Transverse colon (tissue), 4 donors: ENCODE measurements at places on chromosomes 12 and 14. TPM values are rescaled to one million over a fixed set of nuclear protein-coding genes. Genes with fewer than 3 reads are reported as not detected.

The USP44 gene
- total RNA-seq, result not detected

The TMEM132D gene
- total RNA-seq, result not detected

The COX14 gene
- 68.4 TPM for total RNA-seq

GRCh38 chr14:88518592-88519512, 36.0 kb downstream of the PTPN21 start:
- DNase-seq, result no peak
- H3K4me3 ChIP-seq, result no peak overlapping the region
- no peak overlapping the region for H3K27ac ChIP-seq
- no peaks in the 10 kb centered on the region for H3K36me3 ChIP-seq
- H3K4me1 ChIP-seq, result peaks cover 38% of the 10 kb centered on the region

GRCh38 chr12:57099047-57099714, 10.3 kb downstream of the NAB2 start:
- no peaks in the 10 kb centered on the region for H3K27me3 ChIP-seq
- peaks cover 4% of the 10 kb centered on the region for H3K4me1 ChIP-seq
- no peak overlapping the region for H3K27ac ChIP-seq
- H3K36me3 ChIP-seq, result peaks cover 20% of the 10 kb centered on the region
- no peak for DNase-seq

DNA sequence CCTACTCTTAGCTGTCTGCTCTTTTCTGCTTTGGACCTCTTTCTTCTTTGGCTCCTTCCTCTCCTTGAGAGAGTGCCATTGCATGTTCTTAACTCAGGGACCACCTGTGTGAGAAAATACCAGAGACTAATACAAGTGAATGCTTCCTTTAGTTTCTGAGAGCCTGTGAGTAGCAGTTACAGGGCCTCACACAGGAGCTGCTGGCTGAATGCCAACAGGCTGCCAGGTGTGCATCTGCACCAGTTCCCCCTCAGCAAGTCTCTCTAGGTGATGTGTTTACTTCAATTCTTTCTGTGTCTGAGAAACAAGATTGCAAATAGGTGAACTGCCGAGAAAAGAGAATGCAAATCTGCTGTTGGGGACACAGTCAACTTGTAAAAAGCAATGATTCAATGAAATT, 108.2 kb downstream of the STXBP6 start:
- no peaks in the 10 kb centered on the region for H3K4me1 ChIP-seq
- H3K27ac ChIP-seq, result no peak overlapping the region
- peak; percentile 68 for DNase-seq
- no peak overlapping the region for H3K4me3 ChIP-seq

- no peaks in the 10 kb centered on the region for H3K27me3 ChIP-seq
- no peak overlapping the region for H3K27ac ChIP-seq
- no peaks in the 10 kb centered on the region for H3K4me1 ChIP-seq
- no peak overlapping the region for H3K4me3 ChIP-seq
- no peaks in the 10 kb centered on the region for H3K36me3 ChIP-seq
Measured at GRCh38 chr14:20219033-20219432, 4.5 kb upstream of the OR11H6 start.

The ETFBKMT gene
- total RNA-seq, result 0.40 TPM

- H3K4me3 ChIP-seq, result no peak overlapping the region
- H3K27ac ChIP-seq, result no peak overlapping the region
- no peak for DNase-seq
- peaks cover 4% of the 10 kb centered on the region for H3K4me1 ChIP-seq
- no peaks in the 10 kb centered on the region for H3K27me3 ChIP-seq
Measured at GRCh38 chr14:90604356-90604755, 207.5 kb downstream of the CALM1 start.

DNA sequence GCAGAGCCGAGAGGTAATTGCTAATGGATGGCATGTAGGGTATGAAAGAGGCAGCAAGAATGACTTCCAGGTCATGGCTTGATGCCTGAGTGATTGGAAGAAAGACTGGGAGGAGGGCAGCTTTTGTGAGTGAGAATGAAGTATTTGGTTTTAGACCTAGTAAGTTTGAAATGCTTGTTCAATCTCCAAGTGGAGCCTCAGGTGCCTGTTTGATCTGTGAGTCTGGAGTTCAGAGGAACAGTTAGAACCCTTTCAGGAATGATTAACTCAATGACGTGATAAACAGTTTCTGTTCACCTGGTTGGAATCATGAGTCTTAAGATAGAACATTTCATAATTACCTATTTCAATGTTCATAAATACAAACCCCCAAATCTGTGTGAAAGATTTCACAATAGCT, 10.4 kb downstream of the KCNJ8 start:
- H3K36me3 ChIP-seq, result no peaks in the 10 kb centered on the region
- no peaks in the 10 kb centered on the region for H3K27me3 ChIP-seq
- no peaks in the 10 kb centered on the region for H3K4me1 ChIP-seq
- H3K27ac ChIP-seq, result no peak overlapping the region
- no peak overlapping the region for H3K4me3 ChIP-seq

- DNase-seq, result no peak
- peak overlapping the region; percentile 50 for H3K27ac ChIP-seq
- no peak overlapping the region for H3K4me3 ChIP-seq
Measured at GRCh38 chr12:92134638-92135274, 10.9 kb downstream of the BTG1 start.

The LUM gene
- total RNA-seq, result 31.2 TPM

DNA sequence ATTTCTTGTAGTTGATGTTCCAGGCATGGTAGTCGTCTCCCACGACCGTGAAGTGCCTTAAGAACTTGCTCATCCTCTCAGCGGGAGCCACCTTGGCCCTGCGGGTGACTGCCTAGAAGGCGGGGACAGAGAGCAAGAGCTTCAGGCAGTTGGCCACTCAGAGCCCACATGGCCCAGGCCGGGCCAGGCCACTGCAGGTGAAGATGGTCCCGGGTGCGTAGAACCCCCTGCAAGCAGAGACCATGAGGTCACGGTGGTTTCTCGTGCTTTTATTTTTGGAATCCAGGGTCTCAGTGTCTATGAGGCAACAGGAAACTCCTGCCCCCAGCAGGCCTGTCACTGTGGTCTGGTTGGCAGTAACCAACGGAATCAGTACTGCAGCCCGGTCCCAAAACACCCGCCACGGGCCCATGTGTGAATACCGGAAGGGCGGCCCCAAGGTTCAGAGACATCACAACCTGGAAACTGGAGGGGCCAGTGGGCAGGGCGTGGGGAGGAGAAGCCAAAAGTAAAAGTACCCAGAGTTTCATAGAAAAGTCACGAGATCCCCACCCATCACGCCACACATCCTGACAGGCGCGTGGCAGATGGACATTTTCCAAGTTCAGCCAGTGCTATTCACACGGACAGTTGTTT, 27.5 kb downstream of the HVCN1 start:
- peak; percentile 66 for DNase-seq
- no peaks in the 10 kb centered on the region for H3K27me3 ChIP-seq
- H3K4me1 ChIP-seq, result no peaks in the 10 kb centered on the region
- H3K36me3 ChIP-seq, result no peaks in the 10 kb centered on the region

DNA sequence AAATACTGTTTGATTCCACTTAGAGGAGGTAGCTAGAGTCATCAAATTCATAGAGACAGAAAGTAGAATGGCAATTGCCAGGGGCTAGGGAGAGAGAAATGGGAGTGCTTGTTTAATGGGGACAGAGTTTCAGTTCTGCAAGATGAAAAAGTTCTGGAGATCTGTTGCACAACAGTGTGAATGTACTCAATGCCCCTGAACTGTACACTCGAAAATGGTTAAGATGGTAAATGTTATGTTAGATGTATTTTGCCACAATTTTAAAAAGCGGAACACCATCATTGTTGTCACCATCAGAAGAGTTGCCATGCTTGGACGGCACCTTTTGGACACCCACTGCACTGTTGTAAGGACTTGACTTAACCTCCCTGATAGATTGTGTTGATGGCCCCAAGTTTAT, 106.9 kb downstream of the SCARB1 start:
- DNase-seq, result no peak
- H3K36me3 ChIP-seq, result no peaks in the 10 kb centered on the region
- H3K27me3 ChIP-seq, result no peaks in the 10 kb centered on the region
- H3K27ac ChIP-seq, result peak overlapping the region; percentile 87
- H3K4me3 ChIP-seq, result no peak overlapping the region

The SIX6 gene
- total RNA-seq, result not detected

DNA sequence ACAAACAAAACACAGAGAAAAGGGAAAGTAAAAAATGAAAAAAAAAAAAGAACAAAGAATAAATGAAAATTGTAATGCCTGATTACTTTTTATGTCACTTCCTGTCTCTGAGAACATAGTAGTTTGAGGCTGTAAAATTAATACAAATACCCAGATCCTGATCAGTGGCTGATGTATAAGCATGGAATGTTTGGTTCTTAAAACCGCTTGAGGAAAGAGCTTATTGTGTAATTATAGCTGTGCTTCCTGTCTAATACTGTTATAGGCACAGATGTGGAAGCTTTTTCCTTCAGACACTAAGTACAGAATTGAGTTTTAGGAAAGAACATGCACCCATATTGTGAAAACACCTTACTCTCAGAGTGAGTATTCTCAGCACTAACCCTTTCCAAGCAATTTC, 86.9 kb downstream of the AVPR1A start:
- H3K4me3 ChIP-seq, result no peak overlapping the region
- no peaks in the 10 kb centered on the region for H3K27me3 ChIP-seq
- H3K36me3 ChIP-seq, result no peaks in the 10 kb centered on the region
- H3K4me1 ChIP-seq, result no peaks in the 10 kb centered on the region

The RBP5 gene
- not detected for total RNA-seq

The DDIT3 gene
- total RNA-seq, result 106 TPM

The ABCC9 gene
- total RNA-seq, result 6.7 TPM

GRCh38 chr12:127235761-127236160, 1031.2 kb upstream of the TMEM132C start:
- no peak for DNase-seq
- no peak overlapping the region for H3K27ac ChIP-seq
- H3K27me3 ChIP-seq, result no peaks in the 10 kb centered on the region

DNA sequence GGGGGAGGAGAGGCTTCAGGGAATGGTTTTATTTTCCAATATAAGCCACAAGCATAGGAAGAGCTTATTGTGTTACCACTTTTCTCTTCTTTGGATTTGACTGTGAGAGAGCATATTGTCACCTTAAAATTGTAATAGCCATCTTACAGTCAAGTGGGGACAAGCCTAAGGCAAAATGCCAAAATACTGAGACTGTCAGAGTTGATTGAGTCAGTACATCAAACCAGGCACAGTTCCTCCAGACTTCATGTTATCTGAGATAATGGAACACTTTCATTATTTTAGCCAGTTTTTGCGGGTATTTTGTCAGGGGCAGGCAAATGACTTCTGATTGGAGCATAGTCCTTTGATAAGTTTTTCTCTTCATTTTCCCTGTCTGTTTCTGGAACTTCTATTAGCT, 19.5 kb upstream of the NUBPL start:
- no peak overlapping the region for H3K27ac ChIP-seq
- no peak overlapping the region for H3K4me3 ChIP-seq
- no peaks in the 10 kb centered on the region for H3K4me1 ChIP-seq
- H3K36me3 ChIP-seq, result no peaks in the 10 kb centered on the region
- DNase-seq, result no peak

The ACSM4 gene
- not detected for total RNA-seq

DNA sequence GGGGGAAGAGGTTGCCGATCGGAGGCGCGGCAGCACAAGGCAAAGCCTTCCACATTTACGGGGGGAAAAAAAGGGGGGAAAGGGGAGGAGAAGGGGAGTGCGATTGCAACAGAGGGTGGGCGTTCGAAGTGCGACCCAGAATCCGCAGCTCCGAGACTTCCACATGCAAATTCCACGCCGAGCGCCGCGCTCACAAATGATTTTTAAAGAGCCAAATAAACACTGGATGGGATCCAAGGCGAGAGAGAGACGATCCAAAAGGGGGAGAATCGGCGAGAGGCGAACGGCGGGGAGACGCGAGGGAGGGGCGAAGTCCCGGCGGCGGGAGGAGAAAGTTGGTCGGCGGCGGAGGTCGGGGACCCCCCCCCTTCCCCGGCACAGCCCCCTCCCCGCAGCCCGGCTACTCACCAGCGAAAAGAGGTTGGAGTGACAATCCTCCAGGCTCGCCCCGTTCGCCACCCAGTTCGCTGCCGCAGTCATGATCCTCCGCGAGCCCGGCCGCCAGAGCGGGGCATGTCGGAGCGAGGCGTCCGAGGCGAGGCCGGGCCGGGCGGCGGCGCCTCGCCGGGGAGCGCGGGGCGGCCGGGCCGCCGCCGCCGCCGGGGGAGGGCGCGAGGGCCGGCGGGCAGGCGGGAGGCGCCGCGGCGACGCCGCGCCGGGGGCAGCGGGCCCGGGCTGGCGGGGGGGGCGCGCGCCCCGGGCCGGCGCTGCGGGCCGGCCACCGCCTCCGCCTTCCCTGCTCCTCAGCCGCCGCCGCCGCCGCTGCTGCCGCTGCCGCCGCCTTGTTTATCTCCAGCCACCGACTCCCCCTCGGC, 634 bp downstream of the MED13L start:
- no peaks in the 10 kb centered on the region for H3K27me3 ChIP-seq
- peak overlapping the region; percentile 98 for H3K27ac ChIP-seq
- peaks cover 30% of the 10 kb centered on the region for H3K4me1 ChIP-seq
- no peaks in the 10 kb centered on the region for H3K36me3 ChIP-seq
- H3K4me3 ChIP-seq, result peak overlapping the region; percentile 60

The GZMB gene
- total RNA-seq, result not detected

The RIPK3 gene
- 156 TPM for total RNA-seq

The AKAP6 gene
- total RNA-seq, result 6.3 TPM

DNA sequence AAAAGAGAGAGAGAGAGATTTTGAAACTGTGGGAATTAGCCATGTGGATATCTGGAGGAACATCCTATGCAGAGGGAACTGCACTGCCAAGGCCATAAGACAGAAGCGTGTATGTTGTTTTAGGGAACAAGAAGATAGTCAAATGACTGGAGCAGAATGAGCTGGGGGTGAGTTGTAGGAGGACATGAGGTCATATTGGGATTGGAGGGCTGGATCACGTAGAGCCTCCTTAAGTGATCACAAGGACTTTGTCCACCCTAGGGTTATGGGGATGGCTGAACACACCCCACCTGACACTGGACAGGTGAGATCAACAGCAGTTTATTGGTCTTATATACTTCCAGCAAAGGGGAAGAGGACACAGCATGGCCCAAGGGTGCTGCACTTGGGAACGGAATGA, 8.2 kb upstream of the CGRRF1 start:
- no peaks in the 10 kb centered on the region for H3K27me3 ChIP-seq
- no peak for DNase-seq
- H3K4me1 ChIP-seq, result peaks cover 11% of the 10 kb centered on the region
- H3K36me3 ChIP-seq, result no peaks in the 10 kb centered on the region

GRCh38 chr14:72603639-72604038, 290.3 kb downstream of the DPF3 start:
- no peak for DNase-seq
- H3K36me3 ChIP-seq, result no peaks in the 10 kb centered on the region
- no peak overlapping the region for H3K27ac ChIP-seq
- no peak overlapping the region for H3K4me3 ChIP-seq
- no peaks in the 10 kb centered on the region for H3K27me3 ChIP-seq
- no peaks in the 10 kb centered on the region for H3K4me1 ChIP-seq

GRCh38 chr14:99234355-99234754, 37.6 kb downstream of the BCL11B start:
- DNase-seq, result no peak
- no peaks in the 10 kb centered on the region for H3K36me3 ChIP-seq
- H3K4me3 ChIP-seq, result no peak overlapping the region
- H3K27ac ChIP-seq, result peak overlapping the region; percentile 25
- H3K27me3 ChIP-seq, result peaks cover 10% of the 10 kb centered on the region

The EMP1 gene
- 760 TPM for total RNA-seq

The DHRS4 gene
- total RNA-seq, result 54.9 TPM

GRCh38 chr12:113332688-113333417, 2.1 kb downstream of the SLC8B1 start:
- H3K4me1 ChIP-seq, result peaks cover 19% of the 10 kb centered on the region
- no peak overlapping the region for H3K27ac ChIP-seq
- no peak for DNase-seq
- no peaks in the 10 kb centered on the region for H3K27me3 ChIP-seq
